ENCODE measurements at places on chromosomes 5 and 9.

GRCh38 chr5:139882961-139883539, 87.4 kb downstream of the PSD2 start:
- no peak for DNase-seq

DNA sequence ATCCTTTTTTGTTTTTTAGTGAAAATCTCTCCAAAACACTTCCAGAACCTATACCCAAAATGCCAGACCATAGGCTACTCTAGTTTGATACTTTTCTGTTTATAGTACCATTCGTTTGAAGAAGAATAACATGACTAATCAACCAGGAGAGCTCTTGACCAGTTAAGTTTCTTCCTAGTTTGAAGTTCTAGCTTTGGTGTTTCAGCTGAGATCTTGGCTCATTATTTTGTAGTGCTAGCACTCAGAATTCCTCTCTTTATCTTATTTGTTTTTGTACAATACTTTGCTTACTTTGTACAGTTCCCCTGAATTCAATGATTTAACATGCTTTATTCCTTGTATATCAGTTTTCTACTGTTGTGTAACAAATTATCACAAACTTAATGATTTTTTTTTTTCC, 911.6 kb downstream of the EFNA5 start:
- no peak for DNase-seq

GRCh38 chr5:153352685-153353219, 137.7 kb upstream of the GRIA1 start:
- DNase-seq = no peak

DNA sequence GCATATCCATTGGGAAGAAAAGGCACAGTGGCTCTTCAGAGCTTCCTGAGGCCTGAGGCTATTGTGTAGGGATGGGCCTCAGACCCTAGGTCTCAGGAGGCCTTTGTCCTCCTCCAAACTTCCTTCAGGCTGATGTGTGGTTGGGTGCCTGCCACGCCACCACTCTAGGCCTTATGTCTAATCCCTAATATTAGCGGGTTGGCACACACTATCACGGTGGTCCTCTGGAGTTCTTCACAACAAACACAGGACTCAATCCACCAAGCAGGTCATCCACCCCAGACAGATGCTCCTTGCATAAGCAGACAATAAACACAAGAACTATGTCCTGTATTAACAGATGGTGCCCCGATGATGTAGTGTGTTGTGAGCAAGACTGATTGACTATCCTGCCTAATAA, 31.0 kb upstream of the FSTL4 start:
- DNase-seq = no peak

- no peak for DNase-seq
Observed at GRCh38 chr9:105157171-105157583, 87.3 kb upstream of the SLC44A1 start.

DNA sequence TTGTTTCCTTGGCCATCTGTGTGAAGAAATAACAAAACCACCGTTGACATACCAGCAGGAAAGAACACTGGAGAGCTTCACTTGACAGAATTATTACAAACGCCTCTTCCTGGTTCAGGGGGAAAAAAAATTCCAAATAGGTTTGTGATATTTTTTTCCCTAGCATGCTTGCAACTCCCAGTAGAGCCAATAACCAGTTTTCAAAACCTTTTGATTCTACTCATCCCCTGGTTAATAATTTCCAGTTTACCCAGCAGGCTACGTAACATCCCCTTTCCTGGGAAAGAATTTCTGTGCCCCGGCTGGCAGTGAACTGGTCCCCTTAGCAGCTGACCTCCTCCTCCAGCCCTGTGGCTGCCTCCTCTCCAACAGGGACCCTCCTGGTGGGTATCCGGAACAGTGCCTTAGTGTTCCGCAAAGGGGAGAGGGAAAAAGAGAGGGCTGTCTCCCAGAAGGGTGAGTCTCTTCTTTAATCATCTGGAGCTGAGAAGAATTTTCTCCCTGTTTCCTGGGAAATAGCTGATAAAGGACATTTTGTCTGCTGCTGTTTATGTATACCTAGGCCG, 72.8 kb upstream of the BOD1 start:
- no peak for DNase-seq

DNA sequence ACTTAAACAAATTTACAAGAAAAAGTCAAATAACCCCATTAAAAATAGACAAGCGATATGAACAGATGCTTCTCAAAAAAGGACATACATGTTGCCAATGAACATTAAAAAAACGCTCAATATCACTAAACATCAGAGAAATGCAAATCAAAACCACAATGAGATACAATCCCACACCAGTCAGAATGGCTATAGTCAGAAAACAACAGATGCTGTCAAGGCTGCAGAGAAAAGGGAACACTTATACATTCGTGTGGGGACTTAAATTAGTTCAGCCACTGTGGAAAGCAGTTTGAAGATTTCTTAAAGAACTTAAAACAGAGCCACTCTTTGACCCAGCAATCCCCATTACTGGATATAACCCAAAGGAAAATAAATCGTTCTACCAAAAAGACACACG, 10.8 kb downstream of the OR13F1 start:
- DNase-seq = no peak

GRCh38 chr9:107989099-107989498, 499.5 kb upstream of the KLF4 start:
- DNase-seq = no peak

DNA sequence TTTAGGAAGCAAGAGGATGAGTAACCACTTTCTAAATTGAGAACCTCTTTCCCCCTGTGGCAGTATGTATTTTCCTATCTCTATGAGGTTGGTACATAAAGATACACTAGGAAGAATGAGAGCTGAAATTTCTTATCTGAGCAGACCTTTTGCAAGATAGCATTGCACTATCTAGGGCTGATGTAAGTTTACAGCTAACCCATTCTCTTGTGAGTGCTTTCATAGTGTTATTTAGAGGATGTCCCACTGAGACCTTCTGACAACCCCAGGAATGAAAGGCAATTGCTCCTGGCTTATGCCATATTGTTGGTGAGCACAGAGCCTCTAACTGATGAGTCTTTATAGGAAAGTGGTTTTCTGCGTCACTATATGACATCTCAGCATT, 1209.3 kb upstream of the CDH6 start:
- DNase-seq = no peak

DNA sequence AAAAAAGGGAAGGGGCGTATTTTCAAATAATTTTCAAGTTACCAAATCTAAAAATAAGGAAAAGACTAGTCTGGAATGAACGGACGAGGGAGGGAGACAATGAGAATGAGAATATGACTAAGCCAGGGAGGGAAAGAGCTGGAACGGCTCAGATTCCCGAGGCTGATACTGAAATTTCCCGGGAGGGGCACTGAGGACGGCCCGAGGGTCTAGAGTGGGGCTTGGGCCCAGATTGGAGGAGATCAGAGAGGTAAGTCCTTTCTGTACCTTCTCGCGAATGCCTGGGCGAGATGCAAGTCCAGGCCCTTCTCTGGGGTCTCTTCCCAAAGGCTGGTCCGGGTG, 3.4 kb upstream of the CCIN start:
- DNase-seq = no peak
